ENCODE measurements at places on chromosomes 5 and 9.

GRCh38 chr5:101418713-101419118 is 515.6 kb upstream of the ST8SIA4 start:
- DNase-seq, result no peak

DNA sequence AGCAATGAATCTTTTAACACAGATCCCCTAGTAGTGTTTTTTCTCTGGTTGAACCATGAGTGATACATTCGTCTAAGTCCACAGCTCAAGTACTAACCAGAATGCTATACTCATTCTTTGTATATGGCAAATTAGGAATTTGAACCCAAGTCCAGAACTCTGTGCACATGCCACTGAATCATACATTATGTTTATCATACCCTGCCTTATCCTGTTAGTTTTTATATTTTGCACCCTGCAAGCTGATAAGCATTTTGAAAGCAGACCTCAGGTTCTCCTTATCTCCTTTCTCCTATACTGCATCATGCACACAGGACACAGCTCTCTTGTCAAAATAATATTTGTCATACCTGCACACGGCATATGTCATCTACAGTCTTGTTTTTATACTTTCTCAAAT is 54.6 kb upstream of the ELL2 start:
- no peak for DNase-seq

DNA sequence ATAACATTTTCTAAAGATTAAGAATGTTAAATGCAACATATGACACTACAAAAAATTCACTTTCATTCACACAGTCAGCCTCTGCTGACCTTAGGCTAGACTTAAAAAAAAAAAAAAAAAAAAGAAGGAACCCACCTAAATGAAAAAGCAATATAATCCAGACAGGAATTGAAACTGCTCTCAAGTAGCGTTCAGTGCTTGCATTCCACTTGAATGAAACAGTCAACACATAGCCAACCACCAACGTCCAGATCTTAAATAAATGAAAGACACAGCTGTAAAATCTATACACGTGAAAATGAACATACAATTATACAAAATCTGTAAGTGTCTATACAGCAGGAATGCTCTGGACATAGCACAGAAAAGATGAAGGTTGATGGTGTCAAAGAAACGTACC is 11.4 kb downstream of the TMEM245 start:
- no peak for DNase-seq

DNA sequence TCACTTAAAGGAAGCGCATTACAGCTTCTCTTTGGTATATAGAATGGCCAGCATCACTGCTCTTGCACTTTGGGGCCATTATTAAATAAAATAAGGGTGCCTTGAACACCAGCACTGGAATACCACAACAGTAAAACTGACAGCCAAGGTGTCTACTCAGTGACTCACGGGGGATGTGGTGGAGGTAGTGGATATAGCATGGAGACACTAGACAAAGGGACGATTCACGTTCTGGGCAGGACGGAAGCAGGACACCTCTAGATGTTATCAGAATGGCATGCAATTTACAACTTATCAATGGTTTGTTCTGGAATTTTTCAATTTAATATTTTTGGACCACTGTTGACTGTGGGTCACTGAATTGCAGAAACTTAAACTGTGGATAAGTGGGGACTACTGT is 32.9 kb upstream of the PDE8B start:
- DNase-seq, result no peak

DNA sequence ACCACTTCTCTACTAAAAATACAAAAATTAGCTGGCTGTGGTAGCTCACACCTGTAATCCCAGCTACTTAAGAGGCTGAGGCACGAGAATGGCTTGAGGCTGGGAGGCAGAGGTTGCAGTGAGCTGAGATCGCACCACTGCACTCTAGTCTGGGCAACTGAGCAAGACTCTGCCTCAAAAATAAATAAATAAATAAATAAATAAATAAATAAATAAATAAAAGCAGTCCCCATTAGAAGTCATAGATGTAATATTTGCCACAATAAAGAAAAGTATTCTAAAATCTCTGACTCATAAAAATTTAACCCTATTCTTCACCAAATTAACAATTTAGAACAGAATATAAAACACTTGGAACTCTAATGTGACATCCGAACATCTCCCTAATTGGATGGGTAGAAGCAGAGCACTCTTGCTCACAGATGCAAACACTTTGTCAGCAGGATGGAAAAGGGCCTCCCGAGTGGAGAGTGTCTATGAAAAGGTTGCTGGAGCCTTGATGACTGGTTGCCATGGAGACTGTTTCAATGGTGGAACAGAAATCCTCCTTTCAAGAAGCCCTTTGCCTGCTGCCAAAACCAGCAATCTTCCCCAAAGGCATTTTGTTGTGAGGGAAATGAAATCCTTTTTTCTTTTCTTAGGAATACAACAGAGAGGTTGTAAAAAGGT is 38.9 kb upstream of the TRAF1 start:
- peak; percentile 82 for DNase-seq

GRCh38 chr5:1651971-1652872 is 128.5 kb upstream of the LPCAT1 start:
- no peak for DNase-seq

DNA sequence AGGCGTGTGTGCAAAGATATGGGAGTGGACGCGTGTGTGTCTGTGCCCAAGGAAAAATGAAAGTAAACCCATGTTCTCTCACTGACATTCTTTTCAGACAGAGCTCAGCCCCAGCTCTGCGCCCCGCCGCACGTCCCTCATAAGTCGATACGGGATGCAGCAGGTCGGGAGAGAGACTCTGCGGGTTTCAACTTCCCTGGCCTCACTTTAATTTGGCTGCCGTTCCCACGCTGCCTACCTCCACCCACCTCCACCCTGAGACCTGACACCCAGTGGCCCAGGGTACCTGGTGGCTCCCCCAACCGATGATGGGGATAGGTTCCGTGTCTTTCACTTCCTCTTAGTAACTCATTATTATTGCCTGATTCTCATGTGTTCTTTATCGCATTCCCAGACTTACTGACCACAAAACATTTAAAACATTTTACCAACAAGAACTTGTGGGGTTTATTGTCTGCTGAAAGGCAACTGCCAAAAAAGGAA is 19.4 kb downstream of the LHX2 start:
- peak; percentile 14 for DNase-seq

- DNase-seq, result no peak
Measured at GRCh38 chr9:123784518-123784917, 145.4 kb downstream of the DENND1A start.

Data from right hindlimb (tissue), 1 donor.